Caki2 (cell line): ENCODE measurements at places on chromosomes 4 and X.

GRCh38 chr4:107682306-107682705 is 37.7 kb downstream of the PAPSS1 start:
- no peak for DNase-seq

- no peak for DNase-seq
These were observed 110.2 kb downstream of the SLC4A4 start for GRCh38 chr4:71449040-71449439.

DNA sequence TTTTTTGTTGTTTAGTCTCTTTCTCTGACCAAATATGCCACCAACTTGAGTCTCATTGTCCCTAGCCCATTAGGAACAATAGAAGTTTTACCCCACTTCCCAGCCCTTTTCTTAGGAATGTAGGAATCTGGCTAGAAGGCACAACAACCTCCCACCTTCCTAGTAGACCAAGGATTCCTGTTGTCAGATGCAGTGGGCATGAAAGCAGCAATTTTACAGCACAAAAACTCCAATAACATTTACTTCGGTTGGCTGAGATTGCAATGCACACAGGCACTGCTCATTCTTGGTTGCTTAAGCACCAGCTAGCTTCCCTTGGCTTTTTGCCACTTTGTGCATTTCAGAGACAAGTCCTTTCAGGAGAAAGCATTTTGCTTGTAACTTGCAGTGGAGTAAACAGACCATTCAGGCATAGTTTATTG is 312.8 kb downstream of the TENM3 start:
- peak; percentile 68 for DNase-seq

GRCh38 chr4:67659065-67659464 is 41.9 kb downstream of the UBA6 start:
- no peak for DNase-seq

DNA sequence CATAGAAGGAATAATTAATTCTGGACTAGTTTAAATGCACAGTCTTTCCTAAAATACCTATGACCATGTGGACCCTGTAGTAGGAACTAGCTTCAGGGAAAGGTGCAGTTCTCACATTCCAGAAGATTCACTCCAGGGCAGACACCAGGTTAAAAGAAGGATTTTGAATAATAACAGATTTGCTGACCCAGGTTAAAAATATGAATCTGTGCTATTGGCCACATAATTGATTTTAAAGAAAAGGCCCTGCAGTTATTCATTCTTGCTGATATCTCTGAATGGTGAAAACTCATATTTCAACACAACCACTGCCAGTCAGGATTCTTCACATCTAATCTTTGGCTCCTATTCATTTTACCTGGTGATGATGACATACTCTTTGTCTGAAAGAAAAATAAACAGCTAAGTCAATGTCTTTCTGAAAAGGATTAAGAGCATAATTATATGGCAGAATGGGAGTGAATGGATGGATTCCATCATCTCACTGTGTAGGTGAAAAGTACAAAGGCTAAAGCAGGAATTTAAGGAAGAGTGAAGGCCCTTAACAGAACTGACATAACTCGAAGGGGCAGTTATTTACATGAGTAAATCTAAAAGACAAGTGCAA is 432.8 kb downstream of the PDGFC start:
- DNase-seq: no peak

GRCh38 chr4:80386281-80386886 is 50.9 kb downstream of the CFAP299 start:
- no peak for DNase-seq

- DNase-seq: no peak
These were observed 1.4 kb downstream of the POU4F2 start for GRCh38 chr4:146640021-146640464.

DNA sequence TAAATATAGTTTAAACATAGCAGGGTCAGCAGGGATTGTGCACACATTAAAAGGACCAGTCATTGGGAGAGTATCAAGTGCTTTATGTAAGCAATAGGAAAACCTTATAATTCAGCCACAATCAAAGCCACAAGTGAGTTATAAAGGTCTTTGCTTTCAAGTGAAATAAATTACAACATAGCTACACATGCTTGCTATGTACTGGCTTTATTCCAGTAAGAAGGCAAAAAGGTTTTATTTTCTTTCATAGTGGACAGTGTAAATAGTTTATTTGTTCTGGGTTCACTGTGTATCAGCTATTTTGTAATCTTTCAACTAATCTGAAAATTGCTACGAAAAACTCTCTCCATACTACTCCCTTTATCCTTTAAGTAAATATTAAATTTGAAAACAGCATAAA is 691.4 kb downstream of the PCDH7 start:
- no peak for DNase-seq

DNA sequence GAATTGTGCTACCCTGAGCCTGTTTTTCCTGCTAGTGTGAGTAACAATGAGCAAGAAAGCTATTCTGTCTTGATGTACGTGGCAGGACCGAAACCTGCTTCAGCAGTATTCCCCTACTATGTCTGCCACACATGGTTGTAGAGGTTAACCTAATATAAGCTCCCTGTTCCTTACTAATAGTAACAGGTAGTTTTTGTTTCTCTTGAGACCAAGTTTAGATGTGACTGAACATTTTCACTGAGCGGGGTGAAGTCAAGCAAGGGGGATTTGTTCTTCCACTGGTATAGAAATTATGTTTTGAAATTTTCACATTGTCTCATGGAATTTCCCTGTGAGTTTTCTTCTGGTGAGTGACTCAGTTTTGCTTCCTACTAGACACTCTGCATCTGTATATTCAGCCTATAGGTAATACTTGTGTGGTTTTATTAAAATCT is 37.3 kb downstream of the RRAGB start:
- no peak for DNase-seq

DNA sequence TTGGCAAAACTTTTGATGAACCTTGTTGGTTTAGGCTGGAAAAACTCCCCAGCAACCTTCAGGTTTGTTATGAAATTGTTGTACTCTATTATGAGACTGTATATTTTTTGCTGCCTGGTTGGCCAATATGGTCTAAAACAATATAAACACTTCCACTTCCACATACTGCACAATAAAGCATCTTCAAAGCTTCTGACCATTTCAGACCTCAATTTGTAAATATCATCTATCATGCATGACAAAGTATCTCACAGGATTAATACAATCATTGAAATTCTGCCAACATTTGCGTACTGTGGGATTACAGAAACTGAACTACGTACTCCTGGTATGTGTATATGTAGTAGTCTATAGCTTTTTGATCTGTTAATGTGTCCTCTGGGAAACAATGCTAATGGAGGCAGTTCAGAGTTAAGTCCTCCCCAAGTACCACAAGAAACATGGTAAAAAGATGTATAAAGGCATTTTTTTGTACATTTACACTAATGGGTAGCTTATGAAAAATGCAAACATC is 40.4 kb downstream of the GPC4 start:
- no peak for DNase-seq

GRCh38 chrX:34943235-34943634 is 639 bp downstream of the FAM47B start:
- no peak for DNase-seq

DNA sequence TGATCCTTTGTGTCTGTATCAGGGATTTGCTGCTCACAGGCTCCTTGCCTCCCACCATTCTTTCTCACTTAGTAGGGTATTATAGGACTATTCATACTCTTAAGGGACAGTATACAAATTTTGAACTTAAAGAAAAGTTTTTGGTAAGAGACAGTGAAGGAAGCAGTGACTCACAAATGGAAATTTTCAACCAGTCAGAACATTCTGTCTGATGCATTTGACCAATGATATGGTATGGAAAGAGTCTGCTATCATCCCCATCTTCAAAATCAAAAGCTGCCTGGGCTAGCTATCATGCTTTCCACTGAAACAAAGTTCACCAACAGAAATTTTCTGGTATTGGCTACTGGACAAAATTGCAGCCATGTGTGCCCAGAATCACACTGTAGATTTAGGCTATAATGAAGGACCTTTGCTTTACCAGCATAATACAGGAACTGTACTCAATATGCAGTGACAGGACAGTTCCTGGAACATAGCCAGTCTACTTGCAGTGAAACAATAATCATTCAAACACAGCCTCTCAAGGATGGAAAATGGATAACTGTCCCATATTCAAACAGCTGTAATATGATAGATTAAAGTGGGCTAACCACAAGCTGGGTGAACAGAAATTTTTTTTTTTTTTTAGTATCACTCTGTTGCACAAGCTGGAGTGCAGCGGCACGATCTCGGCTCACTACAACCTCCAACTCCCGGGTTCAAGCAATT is 109.0 kb upstream of the ACSL4 start:
- DNase-seq: no peak

DNA sequence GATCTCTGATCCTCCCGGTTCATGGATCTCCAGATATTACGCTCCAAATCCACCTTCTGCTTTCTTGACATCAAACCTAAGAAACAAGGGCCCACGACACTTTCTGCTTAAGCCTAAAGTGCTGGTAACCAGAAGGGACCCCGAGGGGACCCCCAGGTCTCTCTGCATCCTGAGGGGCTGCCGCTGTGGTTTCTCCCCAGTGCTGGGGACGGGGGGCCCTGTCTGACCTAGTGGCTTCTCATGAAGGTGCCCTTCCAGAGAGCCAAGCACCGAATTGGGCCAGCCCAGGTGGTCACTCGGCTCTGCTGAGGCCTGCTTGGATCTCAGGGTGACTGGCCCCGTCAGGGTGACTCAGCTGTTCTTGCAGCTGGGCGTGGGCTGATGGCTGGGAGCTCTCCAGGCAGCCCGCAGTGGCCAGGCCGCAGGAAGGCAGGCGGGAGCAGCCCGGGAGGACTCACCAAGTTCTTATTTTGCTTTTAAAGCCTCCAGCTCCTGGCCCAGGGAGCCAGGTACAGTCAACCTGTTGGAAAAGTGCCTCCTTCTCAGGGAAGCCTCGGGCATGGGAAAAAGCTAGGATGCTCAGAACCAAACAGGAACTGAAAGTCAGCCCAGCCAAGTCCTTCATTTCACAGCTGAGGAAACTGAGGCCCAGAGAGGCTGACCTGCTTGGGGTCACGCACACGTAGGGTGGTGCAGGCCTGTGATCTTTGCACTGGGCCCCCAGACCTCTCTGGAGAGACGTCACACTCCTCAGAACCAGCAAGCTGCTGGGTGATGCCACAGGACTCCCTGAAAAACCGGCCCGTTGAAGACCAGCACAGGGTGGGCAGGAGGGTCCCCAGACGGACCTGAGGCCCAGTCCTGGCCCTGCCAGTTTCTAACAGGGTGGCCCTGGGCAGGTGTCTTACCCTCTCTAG is 16.7 kb downstream of the BLOC1S4 start:
- peak; percentile 80 for DNase-seq

DNA sequence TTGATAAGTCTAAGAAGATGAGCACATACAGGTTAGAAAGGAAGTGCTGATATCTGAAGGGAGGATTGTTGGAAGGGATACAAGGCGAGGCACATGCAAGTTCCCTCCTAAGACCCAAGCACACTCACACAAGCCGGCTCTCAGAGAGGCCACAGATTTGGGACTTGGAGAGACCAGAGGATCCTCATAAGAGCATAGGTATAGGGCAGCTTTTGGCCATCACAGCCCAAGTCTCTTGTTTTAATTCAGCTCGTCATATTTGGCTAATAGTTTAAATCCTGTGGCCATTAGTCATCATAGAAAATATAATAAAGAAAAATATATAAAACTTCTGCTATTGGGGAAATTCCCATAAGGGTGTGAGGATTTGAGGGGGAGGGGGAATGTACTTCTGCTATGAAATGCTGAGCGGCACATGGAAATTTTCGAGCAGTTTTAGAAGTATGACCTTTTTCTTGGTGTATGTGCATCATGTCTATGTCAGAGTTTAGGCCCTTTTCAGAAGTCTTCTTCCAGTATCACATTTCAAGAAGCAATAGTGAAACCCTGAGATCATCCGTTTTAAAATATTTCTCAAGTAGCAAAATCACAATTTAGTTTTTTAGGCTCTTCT is 97.7 kb downstream of the NFKB1 start:
- no peak for DNase-seq

GRCh38 chr4:51925307-51925706 is 82.4 kb downstream of the DCUN1D4 start:
- no peak for DNase-seq

DNA sequence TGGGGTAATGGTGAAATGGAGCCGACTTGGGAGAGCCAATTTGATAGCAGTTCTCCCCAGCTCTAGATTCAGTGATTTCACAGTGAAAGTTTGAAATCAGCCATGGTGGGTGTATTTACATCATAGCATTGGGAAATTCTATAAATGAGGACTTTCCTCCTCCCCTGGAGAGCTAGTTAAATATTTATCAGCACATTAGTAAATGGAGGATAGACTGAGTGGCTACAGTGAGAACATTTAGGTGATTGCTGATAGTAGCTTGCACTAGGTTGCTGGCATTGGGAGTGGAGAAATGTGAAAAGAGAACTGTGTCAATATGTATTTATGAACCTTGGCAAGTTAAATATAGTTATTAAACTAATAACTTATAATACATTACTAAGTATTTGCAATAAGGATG is 347.3 kb downstream of the CCSER1 start:
- DNase-seq: no peak

- DNase-seq: peak; percentile 5
These were observed 209.2 kb downstream of the ADAM29 start for GRCh38 chr4:175127314-175127713.

- DNase-seq: peak; percentile 29
These were observed 177.1 kb upstream of the CENPE start for GRCh38 chr4:103375278-103375677.

- DNase-seq: no peak
These were observed 15.0 kb upstream of the MANBA start for GRCh38 chr4:102775805-102776204.

GRCh38 chrX:150270622-150271021 is 92.5 kb upstream of the MAMLD1 start:
- no peak for DNase-seq

DNA sequence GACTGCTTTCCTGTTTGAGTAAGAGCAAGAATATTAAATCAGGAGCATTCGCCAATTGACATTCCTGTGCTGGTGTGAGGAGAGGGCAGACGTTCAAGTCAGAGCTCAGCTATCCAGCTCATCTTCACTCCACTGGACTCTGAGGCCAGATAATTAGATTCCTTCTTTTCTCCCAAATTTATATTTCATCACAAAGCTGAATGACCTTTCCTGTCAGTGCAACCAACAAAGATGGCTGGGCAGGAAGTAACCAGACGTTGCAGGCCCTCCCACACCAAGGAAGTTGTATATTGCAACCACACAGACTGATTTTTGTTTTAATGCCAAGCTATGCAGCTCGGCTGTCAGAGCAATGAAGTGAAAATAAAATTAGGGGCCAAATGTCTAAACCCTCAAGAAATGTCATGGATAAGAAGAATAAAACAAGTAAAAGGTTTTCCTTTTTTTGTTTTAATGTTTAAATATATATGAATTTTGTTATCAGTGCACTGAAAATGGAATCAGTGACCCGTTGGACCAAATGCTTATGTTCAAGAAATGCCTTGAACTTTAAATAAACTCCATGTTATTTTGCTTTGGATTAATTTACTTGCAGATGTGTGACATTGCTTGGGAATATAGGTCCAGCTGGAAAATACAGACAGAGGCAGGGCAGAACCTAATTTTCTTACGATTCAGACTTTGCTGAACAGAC is 578.9 kb upstream of the FAT1 start:
- no peak for DNase-seq

GRCh38 chrX:130245441-130245840 is 23.3 kb downstream of the ZNF280C start:
- DNase-seq: no peak

DNA sequence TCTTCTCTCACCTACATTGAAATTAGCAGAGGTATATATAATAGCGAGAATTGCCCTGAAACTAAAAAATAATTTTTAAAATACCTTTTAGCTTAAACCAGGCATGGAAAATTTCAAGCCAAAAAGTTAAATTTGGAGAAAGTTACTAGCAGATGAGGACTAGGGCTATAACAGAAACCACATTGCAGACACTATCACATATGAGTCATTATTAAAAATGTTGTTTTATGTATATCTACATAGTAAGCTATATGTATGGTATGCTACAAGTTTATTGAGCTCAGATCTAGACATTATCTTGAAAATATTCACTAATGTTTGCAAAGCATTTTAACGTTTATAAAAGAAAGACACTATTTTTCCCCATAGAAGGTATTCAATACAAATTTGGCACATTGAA is 147.8 kb downstream of the PAPSS1 start:
- DNase-seq: no peak
